ENCODE measurements at places on chromosomes 3 and 15.

DNA sequence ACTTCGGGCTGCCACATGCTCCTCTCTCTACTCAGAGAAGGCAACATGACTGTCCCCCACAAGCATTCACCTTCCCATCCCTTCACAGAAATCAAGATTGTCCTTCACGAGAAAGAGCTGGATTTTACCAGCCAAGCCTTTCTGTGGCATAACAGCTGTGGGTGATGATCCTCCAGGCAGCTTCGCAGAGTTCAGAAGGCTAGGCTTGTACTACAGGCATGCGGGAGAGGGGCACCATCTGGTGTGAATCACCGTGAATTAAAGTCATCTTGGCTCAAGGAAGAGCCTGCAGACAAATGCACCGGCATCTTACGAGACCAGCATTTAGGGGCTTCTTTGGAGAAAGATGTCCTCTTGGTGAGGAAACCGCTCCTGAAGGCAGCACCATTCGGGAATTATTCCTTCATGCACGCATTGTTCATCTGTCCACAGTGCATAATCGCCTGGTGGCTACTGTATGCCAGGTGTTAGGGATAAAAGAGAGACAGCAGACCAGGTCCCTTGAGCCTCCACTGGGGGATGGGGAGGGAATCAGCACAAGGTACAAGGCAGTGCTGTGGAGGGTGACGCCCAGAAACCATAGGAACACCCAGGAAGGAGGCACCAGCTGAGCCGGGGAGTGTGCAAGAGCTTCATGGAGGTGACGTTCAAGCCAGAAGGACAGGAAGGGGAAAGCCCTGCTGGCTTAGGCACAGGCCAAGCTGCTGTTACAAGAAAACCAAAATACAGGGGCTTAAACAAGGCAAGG is 108.6 kb downstream of the TMEM266 start:
- peak; percentile 1 for ATAC-seq

DNA sequence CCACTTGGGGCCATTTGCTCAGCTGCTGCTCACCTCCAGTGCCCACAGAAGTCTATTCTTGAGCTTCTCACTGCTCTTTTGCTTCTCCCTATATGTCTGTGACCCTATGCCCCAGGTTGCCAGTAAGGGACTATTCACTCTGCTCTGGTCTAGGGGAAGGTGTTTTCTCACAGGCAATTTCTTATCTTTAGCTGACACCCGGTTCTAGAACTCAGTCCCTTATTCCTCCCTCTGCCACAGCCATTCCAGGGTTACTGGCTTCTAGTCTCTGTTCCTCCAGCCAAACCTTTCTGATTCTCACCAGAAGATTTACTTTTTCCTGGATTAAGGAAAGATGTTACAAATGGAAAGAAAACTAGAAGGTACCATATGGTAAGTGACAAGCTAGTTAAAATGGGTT is 574.0 kb downstream of the NTRK3 start:
- ATAC-seq, result no peak

DNA sequence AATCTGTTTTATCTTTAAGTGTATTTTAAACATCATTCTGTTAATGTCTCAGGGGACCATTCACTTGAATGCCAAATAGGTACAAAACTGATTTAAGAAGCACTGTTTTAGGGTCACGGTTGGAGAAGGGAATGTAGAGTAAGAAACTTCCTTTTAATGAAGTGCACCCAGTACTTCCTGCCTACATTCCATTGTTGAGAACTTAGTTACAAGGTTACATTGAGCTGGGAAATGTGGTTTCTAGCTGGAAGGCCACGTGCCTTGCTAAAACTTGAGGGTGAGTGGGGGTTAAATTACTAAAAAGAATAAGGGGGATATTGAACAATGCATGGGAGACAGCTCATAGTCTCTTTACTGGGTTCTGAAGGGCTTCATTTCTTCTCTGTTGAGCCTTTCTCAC is 78.3 kb upstream of the TBC1D5 start:
- ATAC-seq, result no peak

GRCh38 chr3:127722091-127722784 is 49.5 kb downstream of the ABTB1 start:
- no peak for ATAC-seq

- no peak for ATAC-seq
Observed at GRCh38 chr3:128309026-128309425, 155.7 kb downstream of the EEFSEC start.
